ENCODE measurements at places on chromosomes 2 and 18. TPM values are rescaled to one million over a fixed set of nuclear protein-coding genes. Genes with fewer than 3 reads are reported as not detected.

Gene TMEM198
- 4.8 TPM for total RNA-seq

DNA sequence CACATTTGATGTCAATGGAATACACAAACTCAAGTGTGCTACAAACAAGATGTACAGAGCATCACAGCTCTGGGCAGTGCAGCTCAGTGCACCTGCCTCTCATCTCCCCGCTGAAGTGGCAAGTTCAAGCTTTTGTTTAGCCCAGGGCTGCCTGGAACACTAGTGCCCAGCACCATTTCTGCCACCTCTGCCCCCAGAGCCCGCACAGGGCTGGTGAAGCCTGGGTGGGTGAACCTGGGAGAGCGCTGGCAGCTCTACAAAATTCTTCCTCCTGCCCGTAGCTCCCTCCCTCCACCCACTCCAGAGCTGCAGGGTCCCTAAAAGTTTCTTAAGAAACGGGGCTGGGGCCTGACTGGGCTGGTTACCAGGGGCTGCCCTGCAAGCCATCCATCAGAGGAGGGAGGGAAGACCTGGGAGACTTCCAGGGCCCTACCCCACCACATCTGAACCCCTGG, 1.5 kb downstream of the HES6 start:
- no peak for DNase-seq

- no peak for DNase-seq
Measured at GRCh38 chr18:46320928-46321711, 216.9 kb downstream of the HAUS1 start.

DNA sequence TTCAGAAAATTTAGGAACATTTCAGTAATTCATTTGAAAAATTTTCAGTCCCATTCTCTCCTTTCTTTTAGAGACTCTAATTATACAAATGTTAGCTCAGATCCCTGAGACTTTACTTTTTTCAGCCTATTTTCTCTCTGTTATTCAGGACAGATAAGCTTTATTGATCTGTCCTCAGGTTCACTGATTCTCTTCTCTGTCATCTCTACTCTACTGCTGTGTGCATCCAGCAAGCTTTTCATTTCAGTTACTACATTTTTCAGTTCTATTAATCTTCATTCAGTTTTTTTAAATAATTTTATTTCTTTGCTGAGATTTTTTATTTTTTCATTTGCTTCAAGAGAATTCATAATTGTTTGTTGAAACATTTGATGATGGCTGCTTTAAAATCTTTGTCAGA, 22.1 kb upstream of the PIK3C3 start:
- no peak for DNase-seq

Gene ZNF521
- total RNA-seq, result 0.33 TPM

- DNase-seq, result no peak
Measured at GRCh38 chr18:54679318-54680149, 88.5 kb downstream of the DYNAP start.

GRCh38 chr2:54522624-54523281, 66.6 kb downstream of the SPTBN1 start:
- peak; percentile 61 for DNase-seq

GRCh38 chr2:85892216-85892944, 3.6 kb upstream of the ST3GAL5 start:
- no peak for DNase-seq

DNA sequence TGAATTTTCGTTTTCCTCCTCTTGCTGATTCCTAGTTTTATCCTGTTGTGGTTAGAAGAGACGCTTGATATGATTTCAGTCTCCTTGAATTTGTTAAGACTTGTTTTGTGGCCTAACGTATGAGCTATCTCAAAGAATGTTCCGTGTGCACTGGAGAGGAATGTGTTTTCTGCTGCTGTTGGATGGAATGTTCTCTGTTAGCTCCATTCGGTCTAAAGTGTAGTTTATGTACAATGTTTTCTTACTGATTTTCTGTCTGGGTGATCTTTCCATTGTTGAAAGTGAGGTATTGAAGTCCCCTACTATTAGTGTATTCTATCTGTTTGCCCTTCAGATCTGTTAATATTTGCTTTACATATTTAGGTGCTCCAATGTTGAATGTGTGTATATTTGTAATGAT, 25.9 kb downstream of the COLEC11 start:
- DNase-seq, result no peak

DNA sequence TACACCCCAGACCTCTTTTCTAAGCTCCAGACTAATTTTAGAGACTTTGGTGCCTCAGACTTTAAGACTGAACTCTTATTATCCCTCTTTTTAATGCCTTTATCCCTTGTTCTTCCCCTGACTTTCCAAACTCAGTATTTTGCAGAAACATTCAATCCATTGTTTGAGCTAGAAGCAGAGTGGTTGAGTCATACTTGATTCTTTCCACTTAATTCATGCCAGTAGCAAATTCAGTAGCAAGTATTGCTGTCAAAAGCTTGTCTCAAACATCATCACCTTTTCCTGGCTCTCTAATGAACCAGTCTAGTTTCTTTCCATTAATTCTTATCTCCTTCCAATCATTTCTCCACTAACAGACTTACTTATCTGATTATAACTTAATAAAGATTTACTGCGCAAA, 699.7 kb upstream of the ZNF804A start:
- DNase-seq, result no peak

GRCh38 chr18:79569720-79570119, 109.9 kb upstream of the CTDP1 start:
- DNase-seq, result no peak

- no peak for DNase-seq
Measured at GRCh38 chr2:180481998-180482397, 474.9 kb upstream of the CWC22 start.

GRCh38 chr18:58584200-58585127, 44.4 kb downstream of the ALPK2 start:
- DNase-seq, result no peak

DNA sequence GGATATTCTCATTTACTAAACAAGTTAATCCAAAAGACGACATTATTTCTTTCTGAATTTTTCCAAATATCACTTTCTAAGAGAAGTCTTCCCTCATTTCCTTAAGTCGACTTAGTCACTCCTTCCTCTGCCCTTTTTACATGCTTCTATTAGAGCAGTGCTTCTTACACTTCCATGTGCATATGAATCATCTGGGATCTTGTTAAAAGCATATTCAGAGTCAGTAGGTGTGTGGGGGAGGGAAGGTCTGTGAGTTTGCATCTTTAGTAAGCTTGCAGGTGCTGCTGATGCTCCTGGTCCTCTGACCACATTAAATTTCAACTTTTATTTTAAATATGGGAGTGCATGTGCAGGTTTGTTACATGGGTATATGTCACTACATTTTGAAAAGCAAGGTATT, 582.6 kb downstream of the NRXN1 start:
- no peak for DNase-seq

Gene C2orf80
- total RNA-seq, result not detected

DNA sequence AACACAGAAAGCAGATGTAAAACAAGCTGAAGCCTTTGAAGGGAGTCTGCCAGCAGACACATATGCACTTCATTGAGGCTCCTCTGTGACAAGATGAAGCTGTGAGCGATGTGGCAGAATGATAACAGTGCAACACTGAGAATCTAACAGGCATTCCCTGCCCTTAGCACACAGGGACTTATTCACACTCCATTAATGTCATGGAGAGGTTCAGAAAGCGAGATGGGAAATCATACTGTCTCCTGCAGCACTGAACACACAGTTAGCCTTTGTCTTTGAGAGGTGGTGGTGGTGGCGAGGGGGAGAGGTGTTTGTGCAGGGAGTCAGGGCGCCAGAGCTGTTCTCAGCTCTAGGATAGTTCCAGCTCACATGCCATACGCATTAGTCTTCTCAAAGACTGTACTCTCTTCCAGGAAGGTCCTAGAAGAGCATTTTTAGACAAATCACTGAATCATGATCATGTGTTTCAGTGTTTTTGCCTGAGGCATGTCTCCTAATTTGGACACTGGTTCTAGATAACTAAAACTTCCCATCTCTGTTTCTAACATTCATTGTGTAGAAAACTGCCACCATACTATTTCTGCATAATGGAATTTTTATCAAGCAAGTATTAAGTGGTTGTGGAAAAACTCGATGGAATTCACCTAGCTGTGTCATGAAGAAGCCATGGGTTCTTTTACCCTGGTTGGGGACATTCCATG, 93.5 kb upstream of the ITGB6 start:
- DNase-seq, result no peak

GRCh38 chr2:28955467-28955866, 25.6 kb upstream of the TOGARAM2 start:
- no peak for DNase-seq

Gene TEKT4
- total RNA-seq, result not detected

DNA sequence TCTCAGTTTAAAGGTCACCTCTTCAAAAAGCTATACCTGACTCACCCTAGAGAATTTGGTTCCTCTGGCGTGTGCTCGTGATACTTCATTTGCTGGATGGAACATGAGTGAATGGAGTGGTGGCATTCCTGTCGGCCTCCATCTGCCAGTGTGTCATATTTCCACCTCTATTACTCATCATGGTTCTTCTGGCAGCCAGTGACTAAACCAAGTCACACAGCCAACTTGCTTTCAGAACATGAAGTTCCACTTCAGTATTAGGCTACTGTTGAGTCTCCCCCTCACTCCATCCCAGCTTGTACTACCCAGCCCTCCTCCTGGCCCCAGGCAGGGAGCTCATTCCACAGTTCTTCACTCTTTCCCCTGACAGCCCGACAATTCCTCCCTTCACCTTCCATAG, 169.8 kb downstream of the MREG start:
- DNase-seq, result no peak

DNA sequence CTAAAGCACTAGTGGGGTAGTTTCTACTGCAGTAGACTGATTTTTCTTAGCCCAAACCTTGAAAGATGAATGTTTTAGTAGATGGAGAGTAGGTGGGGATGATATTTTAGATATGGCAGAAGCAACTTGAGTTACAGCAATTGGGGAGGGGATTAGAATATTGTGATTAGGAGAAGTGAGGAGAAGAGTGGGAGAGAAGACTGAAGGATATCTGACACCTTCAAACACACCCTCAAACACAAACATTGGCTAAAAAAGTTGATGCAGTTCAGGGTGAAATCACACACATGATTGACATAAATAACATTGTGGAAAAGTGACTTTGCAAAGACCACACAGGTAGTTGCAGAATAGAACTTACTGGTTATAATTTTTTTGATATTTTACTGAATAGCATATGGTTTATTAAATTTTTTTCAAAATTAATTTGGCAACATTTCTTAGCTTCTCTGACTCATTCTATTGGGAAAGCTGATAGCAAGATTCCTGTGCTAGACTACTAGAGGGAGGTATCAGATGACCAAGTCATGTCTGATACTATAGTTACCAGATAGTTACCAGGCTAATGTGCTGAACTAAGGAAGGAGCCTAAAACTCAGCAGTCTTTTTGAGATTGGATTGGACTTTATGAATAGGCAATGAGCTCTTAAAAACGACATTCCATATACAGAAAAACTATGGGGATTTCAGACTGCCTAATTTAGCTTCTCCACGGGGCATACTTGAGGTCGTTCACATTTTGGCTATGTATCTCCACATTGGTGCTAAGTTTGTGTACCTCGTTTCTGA, 73.0 kb downstream of the ACTR3 start:
- no peak for DNase-seq

GRCh38 chr2:108349571-108349928, 28.2 kb upstream of the SULT1C4 start:
- no peak for DNase-seq

Gene DSG4
- not detected for total RNA-seq

Gene IDH1
- total RNA-seq, result 10.5 TPM

Gene B4GALT6
- total RNA-seq, result 0.84 TPM

DNA sequence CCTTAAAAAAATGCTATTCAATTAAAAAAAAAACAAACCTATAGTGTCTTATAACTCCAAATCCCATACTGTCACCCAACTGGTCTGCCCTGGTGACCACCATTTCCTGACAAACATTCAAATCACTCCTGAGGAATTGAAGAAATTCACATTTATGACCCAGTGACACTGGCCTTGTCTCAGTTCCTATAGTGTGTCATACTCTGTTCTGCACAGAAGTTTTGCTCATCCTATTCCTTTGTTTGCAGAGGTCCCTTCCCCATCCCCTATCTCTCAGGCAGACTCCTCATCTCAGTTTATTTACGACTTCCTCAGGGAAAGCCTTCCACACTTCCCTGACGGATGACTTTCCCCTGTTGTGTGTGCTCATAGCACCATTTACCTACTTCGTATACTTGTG, 14.7 kb downstream of the ZC3H6 start:
- no peak for DNase-seq

Gene PLCD4
- not detected for total RNA-seq

Gene TANC1
- total RNA-seq, result 0.40 TPM

Measured in activated T-cell treated with anti-CD3 and anti-CD28 coated beads, Interleukin-2, amount 50 U/mL, for 4 hours (primary cell).